ENCODE measurements at places on chromosomes 12 and 14. TPM values are rescaled to one million over a fixed set of nuclear protein-coding genes. Genes with fewer than 3 reads are reported as not detected.

The TCP11L2 gene
- 48.9 TPM for total RNA-seq

The SDS gene
- total RNA-seq = 1.6 TPM

The CIROP gene
- total RNA-seq = not detected

The KRT74 gene
- total RNA-seq = not detected

The JDP2 gene
- 43.0 TPM for total RNA-seq

The PPM1H gene
- 73.4 TPM for total RNA-seq

The RPS6KL1 gene
- 18.6 TPM for total RNA-seq

The GALNT16 gene
- total RNA-seq = 4.1 TPM

The CCDC197 gene
- not detected for total RNA-seq

The RNF34 gene
- 48.2 TPM for total RNA-seq

Measured in mucosa of gallbladder (tissue), 1 donor.